ENCODE measurements at places on chromosomes 6 and 20. TPM values are rescaled to one million over a fixed set of nuclear protein-coding genes. Genes with fewer than 3 reads are reported as not detected.

GRCh38 chr20:55155360-55155759 is 680.0 kb downstream of the DOK5 start:
- no peak for DNase-seq
- no peak overlapping the region for H3K4me3 ChIP-seq
- H3K27me3 ChIP-seq: no peaks in the 10 kb centered on the region
- H3K36me3 ChIP-seq: no peaks in the 10 kb centered on the region

SLC32A1 gene
- polyA plus RNA-seq: not detected

DNA sequence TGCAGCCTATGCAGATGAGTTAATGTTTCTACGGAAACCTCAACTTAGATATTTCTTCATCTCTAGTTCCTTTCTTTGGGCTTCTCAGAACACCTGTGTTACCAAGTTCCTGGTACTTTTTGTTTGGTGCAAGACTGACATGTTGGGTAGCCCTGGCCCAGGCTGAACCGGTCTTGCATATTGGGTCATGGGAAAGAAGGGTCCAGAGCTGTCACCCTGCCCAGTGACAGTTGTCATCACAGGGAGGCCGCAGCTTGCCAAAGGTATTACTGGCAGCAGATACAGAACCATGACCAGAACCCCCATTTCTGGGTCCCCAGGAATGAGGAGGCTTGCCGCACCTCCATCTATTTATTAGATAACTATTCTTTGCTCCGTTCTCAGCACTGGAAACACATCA is 40.2 kb downstream of the PDYN start:
- H3K27me3 ChIP-seq: peaks cover 30% of the 10 kb centered on the region
- DNase-seq: no peak
- H3K4me3 ChIP-seq: no peak overlapping the region

MOG gene
- polyA plus RNA-seq: not detected

DNA sequence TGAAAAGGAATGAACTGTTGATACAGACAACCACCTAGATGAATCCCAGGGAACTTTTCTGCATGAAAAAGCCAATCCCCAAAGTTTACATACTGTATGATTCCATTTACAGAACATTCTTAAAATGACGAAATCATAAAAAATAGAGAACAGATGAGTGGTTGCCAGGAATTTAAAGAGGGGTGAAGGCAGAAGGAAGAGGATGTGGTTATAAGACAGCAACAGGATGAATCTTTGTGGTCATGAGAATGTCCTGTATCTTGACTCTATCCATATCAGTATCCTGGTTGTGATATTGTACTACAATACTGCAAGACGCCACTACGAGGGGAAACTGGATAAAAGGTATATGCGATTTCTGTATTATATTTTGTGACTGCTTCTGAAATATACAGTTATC is 70.1 kb upstream of the EMILIN3 start:
- H3K4me3 ChIP-seq: peak overlapping the region; percentile 46
- H3K27ac ChIP-seq: peak overlapping the region; percentile 1

- H3K4me1 ChIP-seq: peaks cover 21% of the 10 kb centered on the region
- H3K27me3 ChIP-seq: no peaks in the 10 kb centered on the region
- DNase-seq: no peak
These were observed 17.0 kb downstream of the AKIRIN2 start for GRCh38 chr6:87684895-87685654.

CASS4 gene
- polyA plus RNA-seq: 5.5 TPM

DNA sequence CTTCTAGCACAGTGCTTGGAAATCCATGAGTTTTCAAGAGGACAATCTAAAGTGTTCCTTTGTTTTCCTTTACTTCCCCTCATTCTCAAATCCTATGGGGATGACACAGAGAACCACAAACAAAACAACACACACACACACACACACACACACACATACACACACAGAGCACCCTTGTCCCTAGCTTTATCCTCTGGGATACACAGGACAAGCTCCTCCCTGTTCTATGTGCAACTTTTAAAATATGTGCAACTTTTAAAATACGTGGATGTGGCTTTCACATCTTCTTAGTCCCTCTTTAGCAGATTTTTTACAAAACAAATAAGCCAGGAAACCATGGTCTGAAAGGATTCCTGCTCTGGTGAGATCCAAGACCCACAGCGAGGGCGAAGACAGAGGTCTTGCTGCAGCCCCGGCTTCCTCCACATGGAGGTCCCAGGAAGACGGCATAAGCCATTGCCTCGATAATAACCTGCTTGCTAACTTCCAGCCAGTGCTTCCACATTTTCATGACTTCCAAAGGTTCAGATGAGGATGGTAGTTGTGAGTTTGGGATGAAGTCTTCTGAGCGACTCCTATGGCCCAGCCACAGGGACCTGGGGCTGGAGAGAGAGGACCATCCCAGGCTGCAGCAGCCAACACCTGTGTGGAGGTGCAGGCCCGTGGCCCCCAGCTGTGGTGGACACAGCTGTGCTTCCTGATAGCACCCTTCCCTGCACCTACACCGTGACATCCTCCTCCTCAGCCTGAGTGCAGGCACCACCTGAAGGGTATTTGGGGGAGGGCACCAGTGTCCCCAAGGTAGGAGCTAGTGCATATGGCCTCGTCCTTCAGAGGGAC is 62.8 kb upstream of the CD93 start:
- no peaks in the 10 kb centered on the region for H3K27me3 ChIP-seq
- no peak for DNase-seq
- no peaks in the 10 kb centered on the region for H3K36me3 ChIP-seq
- H3K4me3 ChIP-seq: no peak overlapping the region
- H3K4me1 ChIP-seq: peaks cover 25% of the 10 kb centered on the region

FGD2 gene
- polyA plus RNA-seq: not detected

- no peak overlapping the region for H3K4me3 ChIP-seq
- H3K36me3 ChIP-seq: peaks cover 52% of the 10 kb centered on the region
- H3K27me3 ChIP-seq: no peaks in the 10 kb centered on the region
- no peak for DNase-seq
- H3K4me1 ChIP-seq: peaks cover 33% of the 10 kb centered on the region
These were observed 73.4 kb downstream of the SSR1 start for GRCh38 chr6:7239590-7239948.

DNA sequence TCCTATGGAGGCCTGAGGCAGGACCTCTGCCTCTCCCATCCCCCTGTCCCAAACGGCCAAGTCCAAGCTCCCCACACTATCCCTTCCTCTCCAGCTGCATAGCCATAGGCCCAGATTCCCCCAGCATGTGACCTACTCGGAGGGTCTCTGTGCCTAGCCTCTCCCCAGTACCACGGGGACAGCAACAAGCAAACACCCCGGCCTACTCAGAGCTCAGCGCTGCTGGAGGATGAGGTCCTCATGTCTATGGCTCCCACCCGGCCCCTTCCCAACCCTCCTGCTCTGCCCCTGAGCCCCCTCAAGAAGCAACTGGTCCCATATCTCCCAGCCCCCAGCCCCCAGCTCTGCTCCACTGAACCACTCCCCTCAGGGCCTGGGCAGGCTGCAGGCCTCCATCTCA is 24.2 kb downstream of the RNASET2 start:
- peaks cover 69% of the 10 kb centered on the region for H3K36me3 ChIP-seq
- DNase-seq: no peak
- H3K27ac ChIP-seq: no peak overlapping the region
- no peak overlapping the region for H3K4me3 ChIP-seq
